ENCODE measurements at places on chromosomes 5 and 9.

DNA sequence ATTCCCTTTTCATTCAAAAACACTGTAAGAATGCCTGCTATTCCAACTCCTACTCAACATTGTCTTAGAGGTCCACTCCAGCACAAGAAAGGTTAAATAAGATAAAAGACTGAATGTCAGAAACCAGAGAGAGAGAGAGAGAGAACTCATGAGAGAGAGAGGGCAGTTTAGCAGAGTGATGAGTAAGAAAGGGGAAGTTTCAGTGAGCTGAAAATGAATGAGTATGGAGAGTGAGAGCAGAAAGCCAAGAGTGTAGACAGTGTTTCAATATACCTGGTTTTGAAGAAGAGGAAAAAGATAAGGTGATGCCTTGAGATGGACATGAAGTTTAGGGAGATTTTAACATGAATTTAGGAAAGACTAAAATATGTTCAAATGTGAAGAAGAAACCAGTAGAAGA lies 528.0 kb upstream of the SEMA6A start:
- DNase-seq = no peak

DNA sequence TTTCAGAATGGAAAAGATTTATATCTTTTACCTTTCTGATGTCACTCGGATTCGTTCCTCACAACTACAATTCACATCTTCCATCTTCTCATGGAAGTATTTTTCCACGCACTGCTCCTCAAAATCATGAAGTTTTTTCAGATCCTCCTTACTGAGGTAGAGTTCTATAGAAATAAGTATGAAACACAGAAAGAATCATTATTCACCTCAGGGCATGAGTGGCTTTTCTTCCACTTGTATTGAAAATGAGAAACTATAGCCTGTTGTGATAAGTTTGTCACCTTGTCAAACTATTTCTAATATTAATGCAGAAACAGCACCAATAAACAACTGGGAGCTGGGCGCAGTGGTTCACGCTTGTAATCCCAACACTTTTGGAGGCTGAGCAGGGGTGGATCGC lies 116.0 kb downstream of the TRPM6 start:
- no peak for DNase-seq

GRCh38 chr5:168813184-168813968 lies 234.2 kb upstream of the PANK3 start:
- DNase-seq = no peak

- no peak for DNase-seq
These were observed 58.1 kb downstream of the NNT start for GRCh38 chr5:43661102-43661501.

GRCh38 chr9:113875459-113876150 lies 504 bp upstream of the ZNF618 start:
- DNase-seq = no peak

DNA sequence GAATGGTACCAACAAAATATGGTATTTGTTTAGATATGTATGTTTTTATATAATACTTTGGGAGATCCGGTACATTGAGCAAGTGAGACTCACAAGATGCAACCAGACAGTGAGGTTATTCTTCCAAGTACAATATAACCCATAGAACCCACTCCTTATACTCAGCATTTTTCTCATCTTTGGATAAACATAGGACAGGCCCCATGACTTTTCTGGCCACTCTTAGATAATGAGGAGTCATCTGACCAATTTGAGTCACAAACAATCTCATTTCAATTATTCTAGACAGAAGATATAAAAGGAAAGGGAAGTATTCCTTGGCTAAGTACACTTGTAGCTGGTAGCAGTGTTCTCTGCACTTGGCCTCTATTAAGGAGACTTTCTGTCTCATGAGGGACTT lies 150.2 kb downstream of the SGCD start:
- no peak for DNase-seq

DNA sequence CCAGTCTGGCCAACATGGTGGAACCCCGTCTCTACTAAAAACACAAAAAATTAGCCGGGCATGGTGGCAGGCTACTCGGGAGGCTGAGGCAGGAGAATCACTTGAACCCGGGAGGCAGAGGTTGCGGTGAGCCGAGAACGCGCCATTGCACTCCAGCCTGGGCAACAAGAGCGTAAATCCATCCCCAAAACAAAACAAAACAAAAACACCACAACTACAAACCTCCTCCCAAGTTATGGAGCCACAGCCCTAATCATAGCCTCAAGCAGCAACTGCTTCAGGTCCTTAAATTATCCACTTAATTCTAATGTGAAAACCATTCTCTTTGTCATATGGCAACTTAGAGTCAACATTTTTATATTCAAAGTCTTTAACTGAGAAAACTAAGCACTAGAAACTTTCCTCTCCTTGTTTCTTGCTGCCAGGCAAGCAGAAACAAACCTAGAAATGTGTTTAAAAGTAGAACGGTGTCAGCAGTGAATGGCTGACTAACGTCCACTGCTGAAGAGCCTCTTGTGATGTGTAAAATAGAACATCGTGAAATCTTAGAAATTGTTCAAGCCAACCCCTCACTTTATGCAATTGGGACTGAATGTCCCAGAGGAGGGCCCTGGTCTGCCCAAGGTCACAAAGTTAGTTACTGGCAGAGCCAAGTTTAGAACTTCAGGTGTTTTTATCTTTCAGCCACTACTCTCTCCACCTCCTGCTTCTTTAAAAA lies 5.7 kb downstream of the TMEM245 start:
- no peak for DNase-seq

- DNase-seq = no peak
These were observed 15.7 kb downstream of the RFK start for GRCh38 chr9:76378367-76379073.

DNA sequence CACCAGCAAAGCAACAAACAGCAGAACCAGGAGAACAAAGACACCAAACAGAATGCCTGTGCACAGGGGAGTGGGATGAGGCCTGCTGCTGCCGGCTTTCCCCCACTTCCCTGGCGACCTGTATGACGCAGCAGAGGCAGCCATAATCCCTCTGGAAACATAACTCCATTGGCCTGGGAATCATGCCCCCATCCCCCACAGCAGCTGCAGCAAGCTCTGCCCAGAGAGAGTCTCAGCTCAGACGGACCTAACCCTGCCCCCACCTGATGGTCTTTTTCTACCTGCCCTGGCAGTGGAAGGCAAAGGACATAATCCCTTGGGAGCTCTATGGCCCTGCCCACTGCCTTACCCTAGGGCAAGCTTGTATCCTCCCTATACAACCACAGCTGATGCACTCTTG lies 81.8 kb upstream of the FANCC start:
- no peak for DNase-seq

DNA sequence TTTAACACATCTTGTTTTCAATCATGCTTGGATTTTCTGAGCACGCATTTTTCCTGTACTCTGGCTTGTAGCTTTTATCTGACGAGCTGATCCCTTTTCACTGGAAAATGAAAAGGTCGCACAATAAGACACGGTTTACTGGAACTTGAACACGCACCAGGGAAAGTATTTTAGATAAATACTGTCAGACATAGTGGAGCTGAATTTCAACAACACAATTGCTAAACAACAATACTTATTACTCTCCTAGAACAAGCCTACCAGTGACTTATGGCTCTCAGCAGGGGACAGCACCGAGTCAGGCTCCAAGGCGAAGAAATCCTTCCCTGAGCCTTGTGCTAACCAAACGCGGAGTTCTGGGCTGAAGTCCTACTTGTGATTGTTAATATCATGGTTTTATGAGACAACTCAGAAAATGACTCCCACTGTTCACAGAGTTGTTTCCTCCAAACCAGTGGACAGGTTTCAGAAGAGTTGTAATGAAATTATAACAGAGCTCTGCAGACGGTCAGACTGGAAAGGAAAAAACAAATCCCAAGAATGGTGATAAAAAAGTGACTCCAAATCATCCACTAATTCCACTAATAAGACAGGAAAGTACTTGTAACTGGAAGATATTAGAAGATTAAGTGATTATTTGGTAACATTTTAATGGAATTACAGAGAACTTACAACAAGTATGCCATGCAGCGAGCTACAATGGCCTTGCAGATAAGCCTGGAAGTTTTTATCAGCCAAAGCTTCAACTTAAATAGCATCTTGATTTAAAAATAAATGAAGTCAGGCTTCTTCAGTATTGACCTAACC lies 359.6 kb downstream of the EBF1 start:
- DNase-seq = no peak

- DNase-seq = no peak
These were observed 311.7 kb downstream of the TRIM36 start for GRCh38 chr5:114857941-114858551.

- DNase-seq = no peak
These were observed 519 bp downstream of the ZER1 start for GRCh38 chr9:128771094-128771721.

GRCh38 chr9:19148187-19148586 lies 20.9 kb upstream of the PLIN2 start:
- no peak for DNase-seq

DNA sequence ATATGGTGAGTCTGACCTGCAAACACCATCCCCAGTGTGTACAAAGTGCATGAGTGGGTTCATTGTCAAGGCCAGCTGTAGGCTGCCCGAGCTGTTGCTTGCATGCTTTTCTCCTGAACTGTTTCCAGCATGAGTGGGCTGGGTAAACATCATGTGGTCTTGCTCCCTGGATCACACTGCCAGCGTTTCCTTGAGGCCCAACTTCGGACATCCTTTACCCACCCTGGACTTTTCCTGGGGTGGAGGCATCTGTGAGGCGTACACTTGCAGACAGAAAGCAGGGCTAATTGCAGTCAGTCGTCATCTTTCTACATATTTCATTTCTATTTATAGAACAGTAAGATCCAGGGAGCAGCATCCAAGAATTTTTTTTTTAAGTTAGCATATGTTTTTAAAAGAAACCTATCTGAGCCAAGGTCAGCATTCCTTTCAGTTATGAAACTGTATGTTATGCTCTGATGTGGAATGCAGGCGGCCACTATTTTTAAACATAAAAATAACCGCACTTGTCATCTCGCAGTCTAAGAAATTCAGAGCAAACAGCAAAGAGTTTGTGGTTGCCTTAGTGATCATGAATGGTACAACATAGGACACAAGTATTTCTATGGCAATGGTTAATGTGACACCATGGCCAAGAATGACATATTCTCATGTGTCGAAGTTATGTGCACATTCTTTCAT lies 106.5 kb upstream of the DMRT1 start:
- DNase-seq = no peak
